ENCODE measurements at places on chromosomes 11 and 22.

- no peak for DNase-seq
Measured at GRCh38 chr11:46259971-46260560, 17.4 kb upstream of the CREB3L1 start.

DNA sequence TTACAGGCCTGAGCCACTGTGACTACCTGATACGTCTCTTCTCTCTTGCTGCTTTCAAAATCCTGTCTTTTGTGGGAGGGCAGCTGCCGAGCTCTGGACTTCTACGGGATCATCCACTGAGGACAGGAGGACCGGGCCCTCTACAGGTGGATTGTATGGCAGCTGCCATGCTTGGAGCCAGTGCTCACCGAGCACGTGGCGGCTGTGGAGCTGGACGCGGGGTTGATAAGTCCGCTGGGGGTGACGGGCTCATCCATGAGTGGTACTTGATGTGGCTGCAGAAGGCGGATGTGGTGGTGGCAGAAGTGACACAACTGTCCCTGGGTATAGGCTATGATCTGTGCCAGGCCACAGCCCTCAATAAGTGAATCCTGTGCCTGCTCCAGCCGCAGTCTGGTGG is 1.8 kb upstream of the CYP2D6 start:
- DNase-seq: no peak

DNA sequence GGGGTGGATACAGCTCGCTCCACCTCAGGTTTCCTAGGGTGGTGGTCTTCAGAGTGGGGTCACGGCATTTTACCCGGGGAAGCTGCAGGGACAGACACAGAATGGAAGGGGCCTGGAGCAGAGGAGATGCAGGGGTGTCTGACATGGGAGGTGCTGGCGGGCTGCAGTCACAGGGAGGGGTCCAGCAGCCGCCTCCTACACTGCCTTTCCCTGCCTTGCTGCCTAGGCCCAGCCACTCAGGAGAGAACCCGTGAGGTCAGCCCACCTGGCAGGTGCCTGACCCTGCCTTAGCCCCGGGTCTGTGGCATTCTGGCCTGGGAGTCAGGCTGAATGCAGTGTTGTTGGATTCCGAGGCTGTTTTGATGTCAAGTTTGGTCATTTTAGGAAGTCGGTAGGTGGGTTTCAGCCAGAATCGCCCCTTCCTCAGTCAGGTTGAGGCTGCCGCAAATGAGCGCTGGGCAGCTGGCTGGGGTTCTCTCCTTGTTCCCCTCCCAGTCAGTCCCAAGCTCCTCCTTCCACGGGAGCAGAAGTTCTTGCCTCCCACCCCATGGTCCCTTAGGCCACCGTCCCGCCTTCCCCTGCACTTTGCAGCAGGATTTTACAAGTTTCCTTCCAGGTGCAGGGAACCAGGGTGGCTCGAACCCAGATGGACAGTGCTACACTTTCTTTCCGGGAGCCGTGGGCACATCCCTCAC is 294.5 kb downstream of the TBC1D22A start:
- no peak for DNase-seq

GRCh38 chr11:101807531-101807930 is 107.3 kb upstream of the CEP126 start:
- DNase-seq: no peak

DNA sequence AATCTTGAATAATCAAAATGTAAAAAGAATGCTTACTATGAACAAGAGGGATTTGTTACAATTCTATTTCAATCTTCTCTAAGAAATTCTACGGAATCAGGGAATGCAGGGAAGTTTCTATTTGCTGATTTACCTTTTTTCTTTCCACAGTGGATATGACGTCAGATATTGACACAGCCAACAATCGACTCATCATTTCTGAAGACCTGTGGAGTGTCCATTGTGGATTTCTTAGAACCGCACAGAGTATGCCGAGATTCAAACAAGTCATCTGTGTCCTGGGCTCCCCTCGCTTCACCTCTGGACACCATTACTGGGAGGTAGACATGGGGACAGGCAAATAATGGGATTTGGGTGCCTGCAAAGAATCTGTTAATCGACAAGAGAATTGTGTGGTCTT is 4.1 kb upstream of the RFPL1 start:
- DNase-seq: no peak

DNA sequence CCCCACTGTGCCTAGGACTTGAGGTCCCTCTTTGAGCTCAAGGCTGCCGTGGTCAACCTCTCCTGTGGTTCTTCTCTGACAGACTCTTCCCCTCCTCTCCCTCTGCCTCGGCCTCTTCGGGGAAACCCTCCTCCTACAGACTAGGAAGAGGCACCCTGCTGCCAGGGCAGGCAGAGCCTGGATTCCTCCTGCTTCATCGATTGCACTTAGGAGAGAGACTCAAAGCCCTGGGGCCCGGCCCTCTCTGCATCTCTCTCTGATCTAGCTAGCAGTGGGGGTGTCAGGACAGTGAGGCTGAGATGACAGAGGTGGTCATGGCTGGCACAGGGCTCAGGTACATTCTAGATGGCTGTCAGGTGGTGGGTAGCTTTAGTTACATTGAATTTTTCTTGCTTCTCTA is 63.6 kb upstream of the EMID1 start:
- DNase-seq: no peak

DNA sequence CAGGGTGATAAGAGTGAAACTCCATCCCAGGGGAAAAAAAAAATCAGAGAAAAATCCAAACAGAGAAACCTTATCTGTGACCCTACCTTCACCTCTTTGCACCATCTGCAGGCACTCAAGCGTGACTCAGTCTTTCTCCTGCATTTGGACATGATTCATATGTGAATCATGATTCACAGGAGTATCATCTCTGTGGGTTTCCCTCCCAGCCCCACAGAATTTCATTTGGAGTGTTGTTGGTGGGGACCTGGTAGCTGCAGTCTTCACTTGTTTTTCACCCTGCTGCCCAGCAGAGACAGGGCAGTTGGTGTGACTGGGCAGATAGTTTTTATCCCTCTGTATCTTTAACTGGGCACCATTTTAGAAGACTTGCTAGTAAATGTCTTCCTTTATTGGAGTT is 75.7 kb downstream of the DEPDC5 start:
- peak; percentile 52 for DNase-seq

GRCh38 chr22:44139773-44140172 is 41.0 kb upstream of the PARVG start:
- DNase-seq: no peak

DNA sequence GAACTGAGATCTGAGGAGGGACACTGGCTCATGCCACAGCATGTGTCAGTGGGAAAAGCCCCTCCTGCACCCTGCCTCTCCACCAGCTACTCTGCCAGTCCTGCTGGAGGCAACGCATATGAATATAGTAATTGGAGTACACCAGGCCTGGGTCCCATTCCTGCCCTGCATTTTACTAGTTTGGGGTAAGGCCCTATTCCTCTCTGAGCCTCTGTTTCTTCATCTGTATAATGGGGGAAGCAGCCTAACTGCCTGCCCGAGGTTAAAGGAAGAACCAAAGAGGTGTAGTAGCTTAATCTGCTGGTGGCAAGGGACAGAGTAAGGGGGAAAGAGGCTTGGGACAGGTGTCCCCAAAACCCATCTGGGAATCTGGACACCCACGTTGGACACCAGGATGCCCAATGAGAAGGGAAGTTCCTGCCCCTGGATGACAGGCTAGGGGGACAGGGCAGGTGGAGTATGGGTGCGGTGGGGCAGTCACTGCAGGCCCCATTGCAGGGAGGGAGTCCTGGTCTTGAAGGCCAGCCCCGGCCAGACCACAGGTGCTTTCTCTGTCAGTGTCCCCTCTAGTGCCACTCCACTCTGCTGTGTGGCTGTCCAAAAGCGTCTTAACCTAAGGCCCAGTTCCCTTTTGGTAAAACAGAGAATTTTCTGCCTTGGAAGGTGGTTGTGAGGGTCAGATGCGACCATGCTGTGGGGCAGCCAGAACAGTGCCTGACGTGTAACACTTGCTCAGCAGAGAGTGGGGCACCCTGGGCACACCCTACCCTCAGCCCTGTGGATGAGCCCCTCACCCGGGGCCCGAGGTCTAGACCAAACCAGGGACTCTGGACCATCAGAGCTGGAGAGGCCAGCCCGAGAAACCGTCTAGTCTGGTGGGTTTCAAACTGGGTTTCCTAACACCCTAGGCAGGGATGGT is 11.5 kb downstream of the TSKU start:
- DNase-seq: no peak

DNA sequence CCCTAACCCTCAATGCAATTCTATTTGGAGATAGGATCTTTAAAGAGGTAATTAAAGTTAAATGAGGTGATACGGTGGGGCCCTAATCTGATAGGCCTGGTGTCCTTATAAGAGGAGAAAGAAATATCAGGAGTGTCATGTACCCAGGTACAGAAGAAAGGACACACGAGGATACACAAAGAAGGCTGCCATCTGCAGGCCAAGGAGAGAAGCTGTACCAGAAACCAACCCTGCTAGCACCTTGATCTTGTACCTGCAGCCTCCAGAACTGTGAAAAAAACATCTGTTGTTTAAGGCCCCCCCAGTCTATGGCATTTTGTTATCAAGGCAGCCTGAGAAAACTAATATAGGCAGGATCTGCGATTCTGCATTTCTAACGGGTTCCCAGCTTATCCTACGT is 44.2 kb downstream of the FBXO7 start:
- no peak for DNase-seq

- DNase-seq: peak; percentile 47
Measured at GRCh38 chr11:128226106-128226716, 361.1 kb downstream of the ETS1 start.

DNA sequence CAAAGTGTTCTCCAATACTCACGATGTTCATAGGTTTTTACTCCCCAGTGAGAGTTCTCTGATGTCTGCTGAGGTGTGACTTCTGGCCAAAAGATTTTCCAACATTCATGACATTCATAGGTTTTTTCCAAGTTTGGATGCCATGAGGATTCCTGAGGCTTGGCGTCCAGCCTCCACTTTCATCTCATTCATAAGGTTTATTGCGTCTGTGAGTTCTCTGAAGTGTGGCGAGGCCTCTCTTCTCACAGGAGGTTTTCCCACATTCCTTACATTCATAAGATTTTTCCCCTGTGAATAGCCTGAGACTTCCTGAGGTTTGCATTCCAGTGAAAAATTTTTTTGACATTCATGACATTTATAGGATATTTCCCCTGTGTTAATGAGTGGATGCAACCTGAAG is 1014.1 kb downstream of the LRRC4C start:
- DNase-seq: no peak

- DNase-seq: no peak
Measured at GRCh38 chr11:70725278-70725677, 326.9 kb downstream of the CTTN start.

DNA sequence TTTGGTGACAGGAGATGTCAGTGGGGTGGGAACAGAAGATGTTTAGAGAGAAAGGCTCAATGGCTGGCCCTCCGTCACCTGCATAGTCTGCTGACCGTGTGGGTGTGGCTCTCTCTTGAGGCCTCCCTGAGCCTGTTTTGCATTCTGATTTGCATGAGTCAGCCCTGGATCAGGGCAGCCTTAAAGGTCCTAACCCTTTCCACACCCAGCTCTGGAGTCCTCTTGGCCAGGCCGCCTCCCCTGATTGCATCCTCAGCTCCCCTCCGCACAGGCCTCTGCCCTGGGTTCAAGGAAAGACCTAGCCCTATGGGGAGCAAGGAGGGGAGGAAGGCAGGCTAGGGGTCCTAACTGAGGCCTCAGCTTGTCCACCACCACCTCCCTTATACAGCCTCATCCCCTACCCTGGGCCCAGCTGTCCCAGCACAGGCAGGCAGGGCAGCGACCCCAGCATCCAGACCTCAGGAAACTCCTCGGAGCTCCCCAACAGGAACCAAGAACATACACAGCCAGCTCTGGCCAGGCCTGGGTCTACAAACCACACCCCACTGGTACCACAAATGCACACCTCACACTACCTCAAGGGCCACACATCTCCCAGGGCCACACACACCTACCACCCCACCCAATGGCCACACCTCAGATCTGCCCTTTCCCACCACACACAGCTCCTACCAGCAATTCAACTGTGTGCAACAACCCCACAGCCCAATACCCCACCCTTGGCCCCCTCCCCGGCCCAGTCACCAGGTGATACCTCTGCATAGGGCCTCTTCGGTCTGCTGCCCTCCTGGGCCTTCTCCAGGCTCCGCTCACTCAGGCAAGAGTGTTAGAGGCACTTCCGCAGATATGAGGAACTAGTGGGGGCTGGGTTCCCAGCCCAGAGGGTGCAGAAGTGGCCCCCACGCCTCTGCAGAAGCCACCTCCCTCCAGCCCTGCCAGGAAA is 13.7 kb downstream of the ARAP1 start:
- DNase-seq: no peak

- no peak for DNase-seq
Measured at GRCh38 chr11:117819096-117820040, 5.2 kb downstream of the FXYD2 start.

- no peak for DNase-seq
Measured at GRCh38 chr22:48737461-48738203, 1090.0 kb downstream of the BRD1 start.

DNA sequence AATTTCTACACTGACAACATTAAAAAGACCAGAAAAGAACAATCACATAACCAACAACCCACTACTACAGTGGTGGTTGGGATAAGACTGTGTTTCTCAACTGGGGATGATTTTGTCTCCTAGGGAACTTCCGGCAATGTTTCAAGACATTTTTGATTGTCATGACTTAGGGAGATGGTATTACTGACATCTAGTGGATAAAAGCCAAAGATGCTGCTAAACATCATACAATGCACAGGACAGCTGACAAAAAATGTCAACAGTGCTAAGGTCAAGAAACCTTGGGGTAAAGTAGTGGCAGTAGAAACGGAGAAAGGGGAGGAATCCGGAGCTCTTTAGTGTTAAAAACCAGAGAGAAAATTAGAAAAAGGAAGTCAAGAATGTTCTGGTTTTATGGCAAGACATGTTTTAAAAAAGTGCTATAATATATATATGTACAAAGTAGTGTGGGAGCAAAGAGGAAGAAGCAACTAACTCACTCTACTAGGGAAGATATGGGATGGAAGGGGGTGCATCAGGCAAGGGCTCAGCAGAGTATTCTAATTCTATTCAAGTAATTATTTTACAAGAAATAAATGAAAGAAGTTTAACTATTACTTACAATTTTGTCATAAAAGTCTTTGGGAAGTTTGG is 37.2 kb downstream of the CKAP5 start:
- DNase-seq: no peak

DNA sequence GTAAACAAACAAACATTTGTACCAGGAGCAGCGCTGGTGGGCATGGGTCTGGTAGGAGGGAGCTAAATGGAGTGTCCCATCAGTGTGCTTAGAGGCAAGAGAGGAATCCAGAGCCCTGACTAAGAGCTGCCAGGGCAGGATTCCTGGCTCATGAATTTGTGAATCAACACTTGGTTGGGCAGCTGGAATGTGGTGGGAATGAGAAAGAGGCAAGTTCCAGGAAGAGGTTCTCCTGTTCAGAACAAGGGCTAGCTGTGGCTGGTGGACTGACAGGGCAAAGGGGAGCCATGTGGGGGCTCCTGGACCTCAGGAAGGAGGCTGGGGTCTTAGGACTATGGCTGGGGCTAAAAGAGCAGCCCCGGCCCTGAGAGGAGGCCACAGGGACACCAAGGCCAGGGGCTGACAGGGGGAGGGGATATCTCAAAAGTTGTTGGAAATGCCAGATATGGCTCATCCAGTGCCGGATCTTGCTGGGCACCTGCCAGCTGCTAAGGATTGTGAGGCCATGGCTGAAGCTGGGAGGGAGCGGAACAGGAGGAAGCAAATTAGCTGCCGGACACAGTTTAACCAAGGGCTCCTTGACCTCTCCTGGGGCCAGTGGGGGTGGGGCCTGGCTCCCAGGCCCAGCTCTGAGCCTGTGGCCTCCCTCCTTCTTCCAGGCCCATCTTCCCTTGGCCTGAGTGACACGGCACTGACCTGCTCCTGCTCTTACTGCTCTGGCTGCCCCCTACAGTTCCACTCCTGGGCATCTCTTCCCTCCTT is 14.6 kb upstream of the P2RY6 start:
- no peak for DNase-seq
